Aortic smooth muscle cell (primary cell): ENCODE measurements at places on chromosomes 2 and 18. TPM values are rescaled to one million over a fixed set of nuclear protein-coding genes. Genes with fewer than 3 reads are reported as not detected.

Gene LYPD1
- total RNA-seq: 11.4 and 21.7 TPM in 2 replicates

Gene LOXL3
- total RNA-seq: 66.2 and 155 TPM in 2 replicates

Gene TSGA10
- 2.7 and 2.8 TPM in 2 replicates for total RNA-seq

Gene SATB2
- 11.8 TPM in 2 replicates for total RNA-seq

Gene TMEM178A
- 1.5 and 1.7 TPM in 2 replicates for total RNA-seq

Gene ATIC
- total RNA-seq: 25.4 and 28.4 TPM in 2 replicates

Gene LIMS3
- 7.9 and 13.2 TPM in 2 replicates for total RNA-seq

Gene SDC1
- 4.6 and 5.3 TPM in 2 replicates for total RNA-seq

Gene CRYBA2
- not detected in 2 replicates for total RNA-seq

Gene TEKT4
- not detected in 2 replicates for total RNA-seq

Gene UGP2
- 72.9 and 117 TPM in 2 replicates for total RNA-seq

Gene DNAJC5G
- total RNA-seq: not detected in 2 replicates

Gene GALNT3
- 0.44 and 2.0 TPM in 2 replicates for total RNA-seq

Gene GAD1
- under 0.01 TPM in 1 of 2 replicates, not detected in the other for total RNA-seq

Gene RAPGEF4
- total RNA-seq: 0.66 and 2.2 TPM in 2 replicates

Gene TCF7L1
- 2.0 and 4.6 TPM in 2 replicates for total RNA-seq

Gene COL3A1
- 1,561 and 1,930 TPM in 2 replicates for total RNA-seq

Gene GRB14
- 4.2 and 6.1 TPM in 2 replicates for total RNA-seq

Gene LIMS4
- 12.4 and 23.9 TPM in 2 replicates for total RNA-seq

Gene MYCN
- not detected in 2 replicates for total RNA-seq

Gene MATN3
- 0.26 and 0.44 TPM in 2 replicates for total RNA-seq

Gene CAPN14
- 0.12 and 0.26 TPM in 2 replicates for total RNA-seq

Gene SERPINB3
- not detected in 2 replicates for total RNA-seq

Gene ABCG5
- under 0.01 TPM in 1 of 2 replicates, not detected in the other for total RNA-seq

Gene TMEM37
- 0.13 TPM in 1 of 2 replicates, not detected in the other for total RNA-seq

Gene METTL8
- total RNA-seq: 11.0 and 14.1 TPM in 2 replicates

Gene POU3F3
- total RNA-seq: 0.06 and 0.13 TPM in 2 replicates

Gene SP140
- 0.19 and 0.40 TPM in 2 replicates for total RNA-seq

Gene AQP12A
- not detected in 2 replicates for total RNA-seq

Gene PMAIP1
- 1.7 and 1.9 TPM in 2 replicates for total RNA-seq

Gene PTCD3
- total RNA-seq: 73.3 and 79.6 TPM in 2 replicates

Gene MYOM1
- total RNA-seq: 1.9 and 2.4 TPM in 2 replicates

Gene TRIM54
- 0.13 and 0.19 TPM in 2 replicates for total RNA-seq

Gene MAT2A
- total RNA-seq: 94.7 and 122 TPM in 2 replicates

Gene SOCS6
- total RNA-seq: 31.5 and 40.7 TPM in 2 replicates

Gene KCNIP3
- total RNA-seq: 0.13 and 0.31 TPM in 2 replicates

Gene CNTNAP5
- total RNA-seq: not detected in 2 replicates

Gene TM4SF20
- total RNA-seq: not detected in 2 replicates

Gene SNRPD1
- total RNA-seq: 30.7 and 36.9 TPM in 2 replicates

Gene TEX44
- total RNA-seq: not detected in 2 replicates
